Stimulated activated CD4-positive, alpha-beta T cell treated with anti-CD3 and anti-CD28 coated beads, TNF-alpha, amount 100 ng/mL, for 1 hour (primary cell): ENCODE measurements at places on chromosomes 13 and 19.

- DNase-seq, result no peak
Measured at GRCh38 chr13:91406619-91407018, 8.2 kb downstream of the GPC5 start.

DNA sequence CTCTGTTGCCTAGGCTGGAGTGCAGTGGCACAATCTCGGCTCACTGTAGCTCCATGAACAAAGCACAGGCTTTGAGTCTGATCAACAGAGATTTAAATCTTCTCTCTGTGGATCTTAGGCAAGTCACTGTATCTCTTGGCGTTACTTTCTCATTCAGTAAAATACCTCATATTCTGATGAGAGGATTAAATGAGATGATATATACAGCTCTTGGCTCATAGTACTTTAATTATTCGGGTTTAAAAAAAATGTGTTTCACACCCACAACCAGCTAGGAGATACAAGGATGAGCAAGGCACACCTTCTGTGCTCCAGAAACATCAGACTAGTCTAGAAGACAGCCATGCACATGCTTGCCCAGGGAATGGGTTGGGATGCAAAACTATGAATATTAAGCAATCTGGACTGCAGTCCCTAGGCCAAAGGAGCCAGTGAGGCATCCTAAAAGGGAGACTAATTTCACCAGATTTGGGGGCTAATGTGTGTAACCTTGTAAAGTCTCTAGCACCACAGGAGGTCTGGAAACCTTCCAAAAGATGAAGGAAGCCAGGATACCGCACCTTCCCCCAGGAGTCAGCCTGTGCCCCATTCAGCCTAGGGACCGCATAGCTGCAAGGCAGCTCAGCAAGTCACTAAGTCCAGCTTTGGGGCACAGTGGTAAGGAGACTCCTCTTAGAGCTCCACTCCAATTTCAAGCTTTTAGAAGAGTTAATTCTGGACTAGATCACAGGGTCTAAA lies 2.5 kb downstream of the VPS36 start:
- DNase-seq, result no peak

DNA sequence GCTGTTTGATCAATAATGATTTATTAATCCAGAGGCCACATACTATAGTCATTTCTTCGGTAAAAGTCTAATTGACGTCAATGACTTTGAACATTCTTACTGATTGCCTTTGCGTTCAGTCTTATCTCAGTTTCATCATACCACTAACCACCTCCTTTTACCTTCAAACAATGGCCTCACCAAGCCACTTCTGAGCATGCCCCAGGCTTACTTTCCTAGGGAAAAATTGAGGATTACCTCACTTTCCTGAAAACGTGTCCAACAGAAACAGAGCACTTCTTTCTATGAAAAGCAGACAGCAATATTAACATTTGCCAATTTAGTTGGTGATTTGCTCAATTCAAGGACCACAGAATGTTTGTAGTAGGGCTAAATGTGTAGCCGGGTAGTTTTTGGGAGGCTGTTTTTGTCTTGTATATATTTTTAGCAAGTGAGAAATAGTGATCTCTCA lies 157.6 kb downstream of the KLF5 start:
- DNase-seq, result no peak

DNA sequence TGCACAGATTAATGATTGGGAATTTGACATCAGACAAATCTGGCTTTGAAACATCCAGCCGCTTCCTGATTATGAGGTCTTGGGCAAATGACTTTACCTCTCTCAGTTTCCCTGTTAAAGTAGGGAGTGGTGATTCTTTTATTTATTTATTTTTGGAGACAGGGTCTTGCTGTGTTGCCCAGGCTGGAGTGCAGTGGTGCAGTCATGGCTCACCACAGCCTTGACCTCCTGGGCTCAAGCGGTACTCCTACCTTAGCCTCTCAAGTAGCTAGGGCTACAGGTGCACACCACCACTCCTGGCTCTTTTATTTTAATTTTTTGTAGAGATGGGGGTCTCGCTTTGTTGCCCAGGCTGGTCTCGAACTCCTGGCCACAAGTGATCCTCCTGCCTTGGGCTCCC lies 2.7 kb downstream of the PSMD8 start:
- DNase-seq, result no peak

DNA sequence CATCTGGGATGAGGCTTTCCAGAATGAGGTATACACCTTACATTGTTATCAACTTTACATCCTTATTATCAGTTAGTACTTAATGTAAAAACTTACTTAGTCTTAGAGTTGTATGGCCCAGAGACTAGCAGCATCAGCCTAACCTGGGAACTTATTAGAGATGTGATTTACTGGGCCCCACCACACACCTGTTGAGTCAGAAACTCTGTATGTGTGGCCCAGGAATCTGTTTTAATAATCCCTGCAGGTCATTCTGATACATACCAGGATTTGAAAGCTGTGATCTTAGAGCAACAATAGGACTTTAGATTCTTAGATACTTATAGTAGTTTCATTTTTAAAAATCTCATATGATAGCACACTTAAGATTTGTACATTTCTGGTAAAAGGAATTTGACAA lies 17.4 kb downstream of the FNDC3A start:
- DNase-seq, result no peak

DNA sequence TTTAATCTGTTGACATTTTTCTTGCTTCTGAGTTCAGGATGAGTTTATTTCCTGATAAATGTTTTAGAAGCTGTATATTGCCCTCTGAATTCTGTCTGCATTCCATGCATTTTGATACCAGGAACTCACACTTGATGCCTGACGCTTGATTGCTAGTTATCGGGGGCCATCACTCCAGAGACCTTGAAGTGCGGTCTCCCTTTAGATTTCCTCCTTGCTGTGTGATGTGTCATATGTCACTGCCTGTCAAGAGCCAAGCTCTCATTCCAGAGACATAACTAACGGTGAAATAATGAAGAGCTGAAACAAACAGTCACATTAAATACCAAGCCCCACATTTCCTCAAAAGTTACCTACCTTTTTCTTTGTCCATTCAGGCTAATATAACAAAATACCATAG lies 155.5 kb downstream of the TNFSF13B start:
- DNase-seq, result no peak

GRCh38 chr13:113118261-113119021 lies 4.2 kb upstream of the F10 start:
- no peak for DNase-seq

- no peak for DNase-seq
Measured at GRCh38 chr13:30841154-30841553, 64.9 kb upstream of the MEDAG start.

DNA sequence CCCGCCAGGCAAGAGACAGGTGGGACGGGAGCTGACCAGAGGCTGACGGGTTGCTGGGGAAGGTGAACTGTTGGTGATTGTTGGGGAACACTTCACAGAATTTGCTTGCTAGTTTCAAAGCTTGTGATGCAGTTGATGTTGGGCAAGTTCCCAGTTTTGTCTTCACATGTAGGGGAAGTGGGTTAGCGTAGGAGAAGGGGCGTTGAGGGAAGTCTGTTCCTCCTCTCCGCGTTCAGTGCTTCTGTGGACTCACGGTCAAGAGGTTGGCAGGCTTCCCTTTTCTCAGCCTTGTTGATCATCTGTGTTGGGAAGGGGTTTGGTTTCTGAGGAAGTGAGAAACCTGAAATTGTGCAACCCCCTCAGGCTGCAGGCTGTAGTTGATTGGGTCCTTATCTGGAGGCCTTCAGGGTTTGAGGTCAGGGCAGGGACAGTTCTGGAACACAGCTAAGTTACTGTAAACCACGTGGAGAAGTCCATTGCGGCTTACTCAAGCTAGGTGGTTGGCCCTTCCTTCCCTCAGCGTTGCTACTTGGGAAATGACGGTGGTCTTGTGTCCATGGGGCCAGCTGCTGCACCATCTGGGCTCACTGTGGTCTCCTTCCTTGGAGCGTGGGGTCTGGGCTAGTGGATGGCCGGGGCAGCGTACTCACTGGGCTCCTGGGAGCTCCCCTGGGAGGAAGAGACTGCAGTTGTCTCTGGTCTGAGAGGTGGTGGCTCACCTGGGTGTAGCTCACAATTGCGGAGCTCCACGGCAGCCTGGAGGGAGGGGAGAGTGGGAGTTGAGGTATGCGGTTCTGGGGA lies 7.5 kb downstream of the RPS9 start:
- no peak for DNase-seq

DNA sequence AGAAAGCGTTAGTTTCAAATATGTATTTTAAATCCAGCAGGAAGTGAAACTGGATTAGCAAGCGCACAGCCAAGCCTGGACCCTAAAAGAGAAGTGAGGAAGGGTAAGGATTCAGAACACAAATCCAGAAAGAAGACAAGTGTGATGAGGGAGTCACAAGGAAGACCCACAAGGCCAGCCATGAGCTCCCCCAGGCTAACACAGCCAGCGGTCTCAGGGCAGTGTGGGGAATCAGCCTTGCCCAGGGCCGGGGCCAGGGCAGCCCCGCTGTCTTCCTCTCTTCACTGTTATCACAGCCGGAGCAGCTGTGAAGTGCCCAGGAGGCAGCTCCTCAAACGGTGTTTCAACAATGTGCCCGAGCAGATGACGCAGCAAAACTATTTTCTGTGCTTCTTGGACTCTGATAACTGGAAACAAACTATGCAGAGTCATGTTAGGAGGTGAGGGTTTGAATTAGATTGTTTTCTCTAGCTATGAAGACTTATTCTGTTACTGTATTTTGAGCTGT lies 12.2 kb upstream of the CDC16 start:
- no peak for DNase-seq

GRCh38 chr19:14519860-14520407 lies 1.7 kb upstream of the DNAJB1 start:
- DNase-seq, result no peak

- DNase-seq, result no peak
Measured at GRCh38 chr13:28856287-28856686, 36.1 kb downstream of the MTUS2 start.

DNA sequence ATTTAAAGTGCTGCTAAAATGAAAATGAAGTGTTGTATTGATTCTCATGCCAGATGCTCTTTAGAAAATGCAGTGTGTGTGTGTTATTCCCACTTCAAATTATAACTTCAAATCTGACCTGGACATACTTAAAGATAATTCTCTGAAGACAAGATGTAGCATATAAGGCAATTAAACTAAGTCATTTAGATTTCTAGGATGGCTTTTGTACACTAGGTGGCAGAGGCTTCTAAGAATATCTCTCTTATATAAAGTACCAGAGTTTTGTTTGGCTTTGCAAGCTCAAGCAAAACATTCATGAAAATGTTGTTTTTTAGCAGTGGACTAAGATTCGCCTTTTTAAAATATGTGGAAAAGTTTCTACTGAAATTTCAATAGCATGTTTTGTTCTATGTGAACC lies 407.2 kb downstream of the GPC5 start:
- no peak for DNase-seq

DNA sequence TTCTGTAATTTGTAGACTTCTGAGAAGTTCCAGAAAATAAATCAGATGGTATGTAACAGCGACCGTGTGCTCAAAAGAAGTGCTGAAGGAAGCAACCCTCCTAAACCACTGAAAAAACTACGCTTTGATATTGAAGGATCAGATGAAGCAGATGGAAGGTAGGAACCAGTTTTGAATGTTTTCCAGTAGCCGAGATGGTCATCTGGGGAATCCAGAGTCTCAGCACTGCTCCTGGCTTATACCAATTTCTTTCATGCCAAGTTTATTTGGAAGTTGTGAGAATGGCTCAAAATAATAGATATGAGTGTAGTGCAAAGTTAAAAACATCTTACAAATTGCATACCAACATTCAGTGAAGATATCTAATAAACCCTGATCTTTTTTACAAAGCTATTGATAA lies 56.2 kb downstream of the RCBTB2 start:
- no peak for DNase-seq

- no peak for DNase-seq
Measured at GRCh38 chr13:112725346-112726015, 35.6 kb downstream of the ATP11A start.

DNA sequence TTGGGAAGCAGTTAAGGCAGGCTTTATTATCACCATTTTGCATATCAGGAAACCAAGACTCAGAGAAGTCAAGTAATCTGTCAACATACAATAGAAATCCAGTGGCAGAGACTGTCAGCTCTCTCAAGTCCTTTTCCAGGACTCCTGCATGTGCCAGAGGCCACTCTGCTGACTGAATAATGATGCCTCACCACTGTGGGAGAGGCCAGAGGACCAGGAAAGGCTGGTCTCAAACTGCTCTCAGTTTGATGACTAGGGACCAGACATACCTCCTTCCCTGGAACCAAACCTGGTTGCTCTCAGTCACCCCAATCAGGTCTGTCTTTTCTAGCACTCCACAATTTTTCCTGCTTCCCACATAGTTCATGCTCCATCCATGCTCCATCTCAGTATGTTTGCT lies 8.0 kb downstream of the RNASEH2B start:
- no peak for DNase-seq

DNA sequence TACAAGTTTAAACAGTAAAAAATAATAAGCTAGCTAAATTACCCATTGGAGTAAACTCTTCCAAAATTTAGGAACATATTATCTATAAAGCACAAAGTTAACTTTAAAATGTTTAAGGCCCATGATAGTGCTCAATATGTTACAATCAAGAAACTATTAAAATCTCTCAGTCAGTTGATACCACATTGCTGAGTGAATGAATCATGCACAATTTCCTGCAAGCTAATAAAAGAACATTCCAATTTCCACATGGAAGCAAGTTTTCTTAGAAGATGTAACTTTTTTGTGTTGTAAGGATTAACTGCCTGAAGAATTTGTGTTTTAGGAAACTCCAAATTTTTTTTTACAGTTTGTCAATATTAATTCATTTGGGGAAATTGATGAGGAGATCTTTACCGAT lies 666.6 kb downstream of the SLITRK1 start:
- no peak for DNase-seq

DNA sequence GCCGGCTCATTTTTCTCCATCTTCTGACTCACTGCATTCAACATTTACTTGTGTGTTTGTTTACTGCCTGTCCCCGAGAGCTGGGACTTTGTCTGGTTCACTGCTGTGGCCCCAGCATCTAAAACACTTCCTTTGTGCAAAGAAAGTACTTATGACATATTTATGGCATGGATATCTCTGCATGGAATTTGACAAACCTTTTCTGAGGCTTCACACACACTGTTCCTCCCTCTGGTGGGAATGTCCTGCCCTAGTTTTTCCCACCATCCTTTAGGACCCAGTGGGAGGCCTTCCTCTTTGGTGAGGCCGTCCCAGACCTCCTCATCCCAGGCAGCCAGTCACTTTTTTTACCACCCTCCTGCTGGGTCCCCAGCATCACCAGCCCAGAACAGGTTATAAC lies 1.4 kb upstream of the SRRM5 start:
- no peak for DNase-seq

GRCh38 chr19:54677217-54677616 lies 14.4 kb downstream of the LILRB4 start:
- DNase-seq, result no peak

DNA sequence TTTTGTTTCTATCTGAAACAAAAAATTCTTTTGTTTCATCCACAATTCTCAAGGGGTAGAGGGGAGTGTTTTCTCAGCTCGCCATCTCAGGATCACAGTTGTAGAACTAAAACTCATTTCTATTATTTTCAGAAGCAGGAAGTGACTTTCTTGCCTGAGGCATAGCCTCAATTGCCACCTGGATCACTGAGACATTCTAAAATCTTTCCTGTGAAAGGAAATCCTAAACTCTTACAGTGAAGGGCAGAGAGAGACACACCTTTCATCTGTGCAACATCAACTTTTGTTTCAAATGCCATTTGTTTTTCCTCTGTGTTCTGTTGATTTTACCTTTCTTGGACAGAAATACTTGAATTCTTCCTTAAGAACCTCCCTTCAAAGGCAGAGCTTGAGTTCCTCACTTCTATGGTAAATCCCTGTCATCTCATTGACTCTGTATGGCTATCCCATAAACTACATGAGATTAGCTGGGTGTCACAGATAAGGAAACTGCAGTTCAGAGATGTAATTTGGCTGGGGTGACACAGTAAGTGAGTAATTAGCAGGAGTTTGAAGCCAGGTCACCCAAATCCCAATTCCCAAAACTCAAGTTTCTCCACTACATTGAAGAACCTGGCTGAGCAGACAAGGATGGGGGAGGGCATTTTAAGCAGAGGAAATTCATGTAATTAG lies 224.4 kb upstream of the HTR2A start:
- no peak for DNase-seq
